ENCODE measurements at places on chromosomes 7 and 10.

DNA sequence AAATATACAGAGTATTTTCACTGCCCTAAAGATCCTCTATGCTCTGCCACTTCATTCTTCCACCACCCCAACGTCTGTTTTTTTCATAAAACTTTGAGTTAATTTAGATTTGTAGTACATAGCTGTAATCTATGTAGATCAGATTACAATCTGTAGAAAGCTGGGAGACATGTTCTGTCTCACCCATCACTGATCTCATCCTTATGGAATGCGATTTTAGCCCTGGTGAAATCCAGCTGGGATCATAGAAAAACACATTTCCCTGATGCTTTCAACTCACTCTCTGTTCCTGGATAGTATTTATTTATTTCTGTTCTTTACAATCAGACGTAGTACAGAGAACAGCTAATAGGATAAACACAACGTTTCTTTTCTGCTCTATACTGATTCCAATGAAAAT is 521.0 kb downstream of the KIF20B start:
- peak; percentile 90 for DNase-seq

GRCh38 chr10:111872591-111872990 is 311.0 kb downstream of the GPAM start:
- DNase-seq = no peak

DNA sequence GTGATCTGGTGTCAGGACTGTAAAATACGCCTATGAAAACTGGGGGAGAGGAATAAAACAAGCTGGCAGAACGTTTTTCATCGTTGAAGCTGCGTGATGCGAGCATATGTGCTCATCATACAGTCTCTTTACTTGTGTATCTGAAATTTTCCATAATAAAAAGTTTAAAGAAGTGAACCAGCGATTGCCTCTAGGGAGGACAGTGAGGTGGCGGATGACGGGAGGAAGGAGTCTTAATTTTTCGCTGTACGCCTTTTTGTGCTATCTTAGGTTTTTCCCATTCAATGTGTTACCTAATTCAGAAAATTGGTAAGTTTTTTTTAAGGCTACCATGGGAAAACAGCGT is 891 bp upstream of the WAPL start:
- DNase-seq = no peak

DNA sequence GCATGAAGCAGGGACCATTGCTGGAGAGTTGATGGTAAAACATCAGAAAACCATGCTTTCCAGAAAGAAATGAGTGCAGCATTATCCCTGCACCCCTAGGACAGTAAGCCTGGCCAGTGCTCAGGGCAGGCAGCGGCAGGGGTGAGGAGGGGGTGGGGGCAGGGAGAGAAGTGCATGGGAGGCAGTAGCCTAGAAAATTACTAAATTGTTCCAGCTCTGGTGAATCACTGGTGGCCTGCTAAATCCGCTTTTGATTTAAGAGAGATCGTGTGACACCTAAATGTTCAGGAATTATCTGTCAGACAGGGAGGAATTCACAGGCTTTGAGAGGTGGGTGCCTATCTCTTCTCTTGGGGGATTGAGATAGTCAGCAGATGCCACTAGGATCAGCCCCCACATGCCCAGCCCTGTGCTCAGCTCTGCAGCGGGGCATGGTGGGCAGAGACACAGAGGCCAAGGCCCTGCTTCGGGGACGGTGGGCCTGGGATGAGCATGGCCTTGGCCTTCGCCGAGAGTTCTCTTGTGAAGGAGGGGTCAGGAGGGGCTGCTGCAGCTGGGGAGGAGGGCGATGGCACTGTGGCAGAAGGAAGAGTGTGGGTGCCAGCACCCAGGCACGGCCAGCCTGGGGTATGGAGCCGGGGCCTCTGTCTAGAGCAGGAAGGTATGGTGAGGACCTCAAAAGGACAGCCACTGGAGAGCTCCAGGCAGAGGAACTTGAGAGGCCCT is 5.0 kb upstream of the AQP1 start:
- DNase-seq = no peak

DNA sequence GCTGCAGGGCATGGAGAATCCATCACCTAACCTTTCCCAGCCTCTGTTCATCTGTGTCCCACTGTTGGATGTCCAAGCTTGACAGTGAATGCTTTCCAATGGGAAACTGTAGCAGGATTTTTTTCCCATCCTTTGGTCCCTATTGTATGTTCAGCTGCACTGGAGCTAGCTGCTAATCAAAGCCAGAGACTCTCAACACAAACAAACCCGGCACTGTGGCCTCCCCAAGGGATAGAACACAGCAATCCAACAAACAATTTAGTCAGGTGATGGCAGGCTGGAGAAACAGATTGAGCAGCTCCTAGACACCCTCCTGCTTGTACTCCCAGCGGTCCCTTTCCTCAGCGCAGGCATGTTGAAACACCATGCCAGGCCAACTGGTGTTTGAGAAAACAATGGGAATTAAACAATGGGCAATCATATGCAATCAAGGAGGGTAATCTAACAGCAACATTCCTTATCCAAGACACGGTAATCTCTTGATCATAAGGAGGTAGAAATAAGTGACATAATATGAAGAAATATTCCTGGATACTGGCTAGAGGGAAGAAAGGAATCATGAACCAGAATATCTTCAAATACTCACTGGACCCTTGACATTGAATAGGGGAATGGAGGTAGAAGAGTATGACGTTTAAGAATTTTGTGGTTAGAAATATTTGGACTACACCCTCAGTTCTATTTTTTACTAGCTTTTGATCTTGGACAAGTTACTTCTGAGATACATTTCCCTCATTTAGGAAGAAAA is 15.0 kb downstream of the PTN start:
- no peak for DNase-seq

- DNase-seq = no peak
Observed at GRCh38 chr7:117036836-117037235, 83.5 kb downstream of the ST7 start.

DNA sequence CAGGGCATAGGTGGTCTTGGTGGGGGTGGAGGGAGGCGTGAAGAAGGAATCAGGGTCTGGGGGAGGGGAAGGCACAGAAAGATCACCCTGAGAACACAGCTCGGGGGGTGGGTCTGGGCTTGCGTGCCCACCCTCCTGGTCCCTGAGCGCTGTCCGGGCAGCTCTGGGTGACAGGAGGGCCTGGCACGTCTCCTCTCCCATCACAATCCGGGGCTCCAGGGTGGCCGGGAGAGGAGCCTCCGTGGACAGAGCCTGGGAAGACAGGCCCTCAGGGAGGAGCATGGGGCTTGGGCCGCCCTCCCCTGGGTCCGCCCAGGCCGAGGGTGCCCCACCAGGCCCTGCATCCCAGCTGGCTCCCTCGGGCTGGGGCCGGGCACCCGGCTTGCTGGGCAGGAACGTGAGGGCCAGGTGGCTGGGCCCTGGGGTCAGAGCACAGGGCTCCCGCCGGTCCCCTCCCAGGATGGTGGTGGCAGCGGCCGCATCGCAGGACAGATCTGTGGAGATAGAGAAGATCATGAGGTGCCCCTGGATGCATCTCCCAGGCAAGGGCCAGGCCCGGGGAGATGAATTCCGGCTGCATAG is 3.1 kb downstream of the NACAD start:
- DNase-seq = no peak

- DNase-seq = no peak
Observed at GRCh38 chr7:7148798-7149481, 33.4 kb upstream of the C1GALT1 start.

DNA sequence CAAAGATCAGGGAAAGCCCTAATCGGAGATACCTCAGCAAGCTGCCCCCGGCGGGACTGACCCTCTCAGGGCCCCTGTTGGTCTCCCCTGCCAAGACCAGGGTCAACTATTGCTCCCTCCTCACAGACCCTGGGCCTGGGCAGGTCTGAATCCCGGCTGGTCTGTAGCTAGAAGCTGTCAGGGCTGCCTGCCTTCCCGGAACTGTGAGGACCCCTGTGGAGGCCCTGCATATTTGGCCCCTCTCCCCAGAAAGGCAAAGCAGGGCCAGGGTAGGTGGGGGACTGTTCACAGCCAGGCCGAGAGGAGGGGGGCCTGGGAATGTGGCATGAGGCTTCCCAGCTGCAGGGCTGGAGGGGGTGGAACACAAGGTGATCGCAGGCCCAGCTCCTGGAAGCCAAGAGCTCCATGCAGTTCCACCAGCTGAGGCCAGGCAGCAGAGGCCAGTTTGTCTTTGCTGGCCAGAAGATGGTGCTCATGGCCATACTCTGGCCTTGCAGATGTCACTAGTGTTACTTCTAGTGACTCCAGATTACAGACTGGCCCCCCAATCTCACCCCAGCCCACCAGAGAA is 24.1 kb downstream of the TBATA start:
- no peak for DNase-seq

DNA sequence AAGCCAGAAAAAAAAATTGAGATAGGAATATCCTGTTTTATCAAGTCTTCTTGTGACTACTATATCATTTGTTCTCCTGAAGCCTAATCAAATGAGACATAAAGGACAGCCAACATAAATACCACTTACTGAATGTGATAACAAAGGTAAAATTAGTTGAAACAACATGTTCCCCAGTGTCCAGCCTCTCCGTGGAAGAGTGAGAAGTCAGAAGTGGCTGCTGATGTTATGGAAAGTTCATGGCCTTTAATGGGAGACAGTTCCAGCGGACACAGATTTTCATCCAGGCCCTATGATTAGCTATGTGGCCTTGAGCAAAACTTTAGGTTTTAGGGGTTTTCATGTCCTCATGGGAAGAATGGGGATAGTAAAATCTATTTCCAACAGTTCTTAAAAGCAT is 724.3 kb downstream of the SUGCT start:
- no peak for DNase-seq

GRCh38 chr10:35639728-35640401 is 2.2 kb downstream of the FZD8 start:
- DNase-seq = no peak

DNA sequence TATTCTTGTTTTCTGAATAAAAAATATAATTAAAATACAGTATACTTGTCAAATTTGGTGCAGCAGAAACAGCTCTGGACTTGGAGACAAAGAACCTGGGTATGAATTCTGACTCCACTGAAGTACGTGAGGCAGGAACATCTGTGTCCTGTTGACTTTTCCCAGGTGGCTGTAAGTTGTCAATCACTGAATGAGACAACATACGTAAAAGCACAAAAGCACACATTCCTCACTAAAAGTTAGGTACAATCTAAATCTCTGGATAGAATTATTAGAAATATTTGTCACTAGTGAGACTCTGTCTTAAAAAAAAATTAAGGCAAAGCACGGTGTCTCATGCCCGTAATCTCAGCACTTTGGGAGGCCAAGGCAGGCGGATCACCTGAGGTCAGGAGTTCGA is 18.1 kb downstream of the CFAP58 start:
- no peak for DNase-seq

- no peak for DNase-seq
Observed at GRCh38 chr10:110040767-110041478, 33.1 kb downstream of the ADD3 start.

DNA sequence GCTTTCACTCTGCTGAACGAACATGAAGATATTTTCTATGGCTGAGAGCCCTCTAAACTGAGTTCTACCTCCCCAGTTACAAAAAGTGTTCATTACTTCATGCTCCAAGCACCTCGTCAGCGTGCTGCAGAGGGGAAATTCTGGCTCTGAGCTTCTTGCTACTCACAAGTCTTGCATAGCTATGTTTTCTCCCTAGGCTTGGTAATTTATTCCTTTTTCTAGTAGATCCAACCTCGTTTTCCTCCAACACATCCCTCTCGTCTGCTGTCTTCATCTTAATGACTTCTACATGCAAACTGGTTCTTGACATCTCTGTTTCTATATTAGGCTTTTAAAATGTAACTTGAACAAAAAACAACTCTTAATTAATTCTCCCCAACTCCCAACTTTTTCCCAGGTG is 1034.5 kb downstream of the REEP3 start:
- DNase-seq = no peak

GRCh38 chr10:11757454-11757820 is 15.3 kb downstream of the ECHDC3 start:
- peak; percentile 81 for DNase-seq

- no peak for DNase-seq
Observed at GRCh38 chr10:63466144-63466935, 563 bp upstream of the JMJD1C start.

GRCh38 chr7:128812514-128813168 is 17.6 kb upstream of the FLNC start:
- DNase-seq = no peak

- DNase-seq = no peak
Observed at GRCh38 chr10:114374053-114374791, 30.1 kb downstream of the AFAP1L2 start.

DNA sequence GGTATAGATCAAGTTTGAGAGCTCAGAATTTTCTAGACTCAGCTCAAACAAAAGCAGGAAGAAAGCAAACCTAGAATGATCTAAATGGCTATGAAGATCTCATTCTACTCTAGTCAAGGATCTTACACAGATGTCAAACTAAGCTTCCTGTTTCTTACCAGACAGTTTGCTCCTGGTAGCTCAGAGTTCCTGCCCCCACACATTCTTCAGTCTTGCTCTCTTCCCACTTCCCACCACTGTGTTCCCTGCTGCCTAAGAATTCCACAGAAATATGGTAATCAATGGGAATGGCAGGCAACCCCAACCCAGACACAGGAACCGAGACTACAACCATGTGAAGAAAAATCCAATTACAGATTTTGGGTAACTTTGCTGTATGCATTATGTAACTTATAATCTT is 133.4 kb upstream of the PTN start:
- DNase-seq = peak; percentile 14

DNA sequence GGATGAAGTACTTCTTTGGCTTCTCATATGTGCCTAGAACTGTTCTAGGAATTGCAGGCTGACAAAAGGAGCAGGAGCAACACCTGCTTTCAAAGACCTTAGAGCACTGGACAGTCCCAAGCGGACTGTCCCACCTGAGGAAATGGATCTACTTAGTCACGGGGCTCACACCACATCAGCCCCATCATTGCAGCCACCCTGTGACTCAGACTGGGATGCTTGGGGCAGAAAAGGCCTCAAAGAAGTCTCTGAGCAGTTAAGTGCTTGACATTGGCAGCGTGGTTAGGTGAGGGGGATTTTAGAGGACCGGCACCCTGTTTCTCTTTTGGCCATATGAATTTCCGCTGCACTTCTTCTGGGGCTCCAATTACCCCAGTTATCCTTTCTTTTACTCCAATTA is 256.6 kb downstream of the USP6NL start:
- DNase-seq = no peak

- no peak for DNase-seq
Observed at GRCh38 chr10:86599729-86600128, 54.6 kb upstream of the OPN4 start.

DNA sequence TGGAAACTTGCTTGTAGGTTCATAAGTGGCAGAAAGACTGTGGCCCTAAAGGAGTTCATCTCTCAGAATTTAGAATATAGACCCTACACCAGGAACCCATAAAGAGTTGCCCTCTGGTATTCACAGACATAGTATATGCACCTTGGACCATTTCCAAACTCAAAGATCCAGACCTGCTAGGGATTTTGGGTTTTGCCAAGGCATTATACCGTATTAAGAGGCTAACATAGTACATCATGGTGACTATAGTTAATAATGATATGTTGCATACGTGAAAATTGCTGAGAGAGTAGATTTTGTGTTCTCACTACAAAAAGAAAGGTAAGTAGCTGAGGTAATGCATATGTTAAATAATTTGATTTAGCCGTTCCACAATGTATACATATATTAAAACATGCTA is 13.9 kb downstream of the IFIT3 start:
- DNase-seq = no peak

Measured in fibroblast of skin of left quadriceps (primary cell).